ENCODE measurements at places on chromosomes 16 and 17. TPM values are rescaled to one million over a fixed set of nuclear protein-coding genes. Genes with fewer than 3 reads are reported as not detected.

Gene CDRT15
- total RNA-seq = not detected

Gene SOST
- not detected for total RNA-seq

Gene BAHCC1
- total RNA-seq = 10.2 TPM

Gene CCL4L2
- total RNA-seq = not detected

Gene DOC2B
- total RNA-seq = 0.94 TPM

Gene PTGES3L
- 0.73 TPM for total RNA-seq

Gene P2RX5
- total RNA-seq = 27.4 TPM

Gene OR1A2
- not detected for total RNA-seq

Gene ZG16B
- total RNA-seq = 1.3 TPM

Gene ITGA3
- total RNA-seq = 409 TPM

Gene CDC42EP4
- 65.1 TPM for total RNA-seq

Gene MRPL38
- total RNA-seq = 124 TPM

Gene OR1E2
- total RNA-seq = not detected

Gene TPSD1
- not detected for total RNA-seq

Gene TRPV3
- 0.25 TPM for total RNA-seq

Gene NGFR
- total RNA-seq = 0.85 TPM

Gene CHST4
- not detected for total RNA-seq

Gene ALDH3A1
- 990 TPM for total RNA-seq

Gene SPIRE2
- total RNA-seq = 7.9 TPM

Gene INPP5K
- 25.1 TPM for total RNA-seq

Gene CASKIN1
- total RNA-seq = 0.41 TPM

Gene IST1
- total RNA-seq = 174 TPM

Gene KREMEN2
- 1.3 TPM for total RNA-seq

Gene MT1M
- not detected for total RNA-seq

Gene LPCAT2
- total RNA-seq = 4.7 TPM

Gene DEXI
- 43.6 TPM for total RNA-seq

Gene OR3A3
- total RNA-seq = not detected

Gene ANKRD40CL
- total RNA-seq = not detected

Gene FGF11
- total RNA-seq = 1.1 TPM

Gene CNGB1
- 0.03 TPM for total RNA-seq

Gene TPPP3
- 14.2 TPM for total RNA-seq

Gene CTRB1
- not detected for total RNA-seq

Gene CBFB
- total RNA-seq = 53.6 TPM

Gene ZNF594
- total RNA-seq = 1.5 TPM

Gene TOM1L1
- 39.8 TPM for total RNA-seq

Gene ABCC11
- 0.16 TPM for total RNA-seq

Gene ABCA9
- not detected for total RNA-seq

Gene ODAD4
- 0.98 TPM for total RNA-seq

Gene FBXO39
- not detected for total RNA-seq

Gene KRTAP1-5
- total RNA-seq = not detected

Gene CBLN1
- total RNA-seq = 0.13 TPM

Gene HSD3B7
- 14.2 TPM for total RNA-seq

Gene NAGPA
- 14.6 TPM for total RNA-seq

Gene DNAAF8
- total RNA-seq = 0.75 TPM

Gene SHISA6
- total RNA-seq = not detected

Gene C17orf113
- total RNA-seq = 0.73 TPM

Gene MIS12
- 17.3 TPM for total RNA-seq

Gene PLD6
- total RNA-seq = 6.8 TPM
